OCI-LY7 (cell line): ENCODE measurements at places on chromosomes 3 and 15. TPM values are rescaled to one million over a fixed set of nuclear protein-coding genes. Genes with fewer than 3 reads are reported as not detected.
A peak's percentile ranks its signal among the peaks of the same experiment; 100 is the strongest.

Gene P2RY14
- not detected in 2 replicates for total RNA-seq

Gene VPS18
- 26.4 and 30.7 TPM in 2 replicates for total RNA-seq

Gene VIPR1
- total RNA-seq = not detected in 2 replicates

Gene LRRC3B
- not detected in 2 replicates for total RNA-seq

Gene CTXN2
- total RNA-seq = 0.34 and 0.35 TPM in 2 replicates

Gene KLHL40
- not detected in 2 replicates for total RNA-seq

Gene SLC24A5
- not detected in 2 replicates for total RNA-seq

Gene ERC2
- total RNA-seq = not detected in 2 replicates

DNA sequence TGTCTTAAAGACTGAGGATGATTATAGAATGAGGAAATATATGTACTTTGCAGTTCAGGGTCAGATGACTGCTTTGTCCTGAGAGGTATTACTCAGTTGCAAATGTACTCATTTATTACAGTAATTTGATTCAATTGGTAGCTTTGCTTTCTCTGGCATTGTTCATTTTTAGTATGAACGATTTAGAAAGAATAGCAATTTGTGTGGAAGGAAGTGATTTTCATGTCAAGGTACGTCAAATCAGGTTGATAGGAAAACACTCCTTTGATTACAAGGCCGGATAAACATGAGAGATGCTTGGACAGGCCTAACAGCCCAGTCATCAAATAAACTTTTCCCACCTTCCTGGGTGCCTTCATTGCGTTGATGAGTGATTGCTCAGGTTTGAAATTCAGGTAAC lies 53.8 kb downstream of the UNC13C start:
- no peak for DNase-seq

DNA sequence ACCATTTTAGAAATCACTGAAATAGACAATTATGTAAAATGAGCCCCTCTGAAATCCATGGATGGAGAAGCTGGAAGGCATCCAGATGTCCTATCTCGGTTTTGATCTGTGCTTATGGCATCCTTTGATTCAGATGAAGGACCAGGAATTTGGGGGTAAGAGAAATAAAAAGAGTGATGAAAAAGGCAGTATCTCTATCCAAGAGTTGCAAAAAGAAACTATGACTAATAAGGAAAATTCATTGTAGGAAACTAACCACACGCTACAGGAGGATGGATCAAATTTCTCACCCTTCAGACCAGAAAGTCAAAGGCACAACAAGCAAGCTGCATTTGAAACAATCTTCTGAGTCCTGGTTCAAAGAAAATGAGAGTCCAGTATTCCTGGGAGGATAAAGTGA lies 34.8 kb downstream of the SRGAP3 start:
- no peak for DNase-seq

DNA sequence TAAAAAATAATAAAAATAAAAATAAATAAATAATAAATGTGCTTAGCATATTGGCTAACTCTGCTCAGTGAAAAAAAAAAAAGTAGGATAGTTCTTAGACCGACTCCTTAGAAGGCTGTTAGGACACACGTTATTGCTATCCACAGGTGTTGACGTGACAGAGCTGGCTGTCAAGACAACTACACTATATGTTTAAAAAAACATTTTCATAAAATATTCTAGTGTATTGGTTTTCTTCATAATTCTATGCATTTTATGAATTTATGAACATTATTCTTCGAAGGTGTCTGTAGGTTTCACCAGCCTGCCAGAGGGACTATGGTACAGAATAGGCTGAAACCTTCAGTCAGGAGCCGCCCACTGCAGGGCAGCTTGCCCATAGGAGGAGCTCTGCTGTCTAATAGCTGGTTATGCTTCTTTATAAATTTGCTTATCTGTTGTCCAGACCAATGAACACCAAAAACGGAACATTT lies 9.2 kb downstream of the TM4SF1 start:
- no peak for DNase-seq

- DNase-seq = no peak
Observed at GRCh38 chr3:156801746-156802145, 24.4 kb upstream of the LEKR1 start.

- DNase-seq = no peak
Observed at GRCh38 chr3:76859596-76859995, 180.3 kb upstream of the ROBO2 start.

- no peak for DNase-seq
Observed at GRCh38 chr3:144162042-144162441, 190.4 kb downstream of the DIPK2A start.

DNA sequence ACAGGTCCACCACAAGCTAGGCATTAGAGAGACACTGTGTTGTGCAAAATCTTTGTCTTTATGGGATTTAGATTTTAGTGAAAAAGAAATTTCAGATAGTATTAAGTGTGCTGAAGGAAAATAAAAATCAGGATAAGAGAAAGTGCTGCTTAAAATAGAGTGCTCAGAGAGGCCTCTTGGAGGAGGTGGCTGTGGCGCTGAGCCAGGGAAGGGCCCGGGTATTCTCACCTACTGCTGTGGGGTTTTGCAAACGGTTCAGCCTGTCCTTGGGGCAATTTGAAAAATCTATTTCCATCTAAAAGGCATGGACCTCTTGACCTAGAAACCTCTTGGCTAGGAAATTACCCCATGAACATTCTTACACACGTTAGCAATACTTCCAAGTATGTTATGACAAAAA lies 267.7 kb downstream of the TJP1 start:
- DNase-seq = no peak

- DNase-seq = peak; percentile 91
Observed at GRCh38 chr15:74842581-74843444, at the start of gene ULK3. Gene ULK3 (minus strand): TSS chr15:74843156. CDS start chr15:74843105, 51 bp downstream.

GRCh38 chr3:99638167-99638948 lies at the start of gene COL8A1:
Gene COL8A1 (plus strand): TSS chr3:99638594. CDS start chr3:99790683, 152,089 bp downstream.
- DNase-seq = no peak

GRCh38 chr3:63877737-63878393 lies 14.2 kb downstream of the ATXN7 start:
- no peak for DNase-seq

DNA sequence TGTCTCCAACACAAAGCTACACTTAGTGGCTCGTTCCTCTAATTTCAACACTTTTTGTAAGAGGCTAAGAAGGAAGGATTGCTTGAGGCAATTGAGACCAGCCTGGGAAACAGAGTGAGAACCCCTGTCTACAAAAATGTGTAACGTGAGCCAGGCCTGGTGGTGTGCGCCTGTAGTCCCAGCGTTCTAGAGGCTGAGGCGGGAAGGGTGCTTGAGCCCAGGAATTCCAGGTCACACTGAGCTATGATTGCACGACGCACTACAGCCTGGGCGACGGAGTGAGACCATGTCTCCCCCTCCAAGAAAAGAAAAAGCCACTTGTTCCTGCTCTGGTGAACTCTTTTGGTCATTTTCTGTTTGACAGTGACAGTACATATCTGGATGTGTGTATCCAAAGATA lies 127.9 kb downstream of the GABRB3 start:
- DNase-seq = no peak

GRCh38 chr15:58551084-58551763 lies 119.4 kb downstream of the LIPC start:
- DNase-seq = peak; percentile 16

DNA sequence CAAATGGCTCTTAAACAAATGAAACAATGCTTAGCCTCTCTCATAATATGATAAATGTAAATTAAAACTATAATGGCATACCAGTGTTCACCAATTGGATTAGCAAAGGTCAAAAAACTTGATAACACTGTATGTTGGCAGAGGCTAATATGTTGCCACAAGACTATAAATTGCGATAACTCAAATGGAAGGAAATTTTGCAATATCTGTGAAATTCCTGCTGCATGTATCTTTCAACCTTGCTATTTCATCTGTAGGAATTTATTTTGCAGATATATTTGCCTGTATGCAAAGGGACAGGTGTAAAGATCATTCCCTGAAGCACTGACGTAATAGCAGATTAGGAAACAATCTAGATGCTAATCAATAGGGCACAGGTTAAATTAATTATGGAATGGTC lies 191.4 kb upstream of the EIF1B start:
- DNase-seq = no peak

- DNase-seq = no peak
Observed at GRCh38 chr3:134317106-134317947, 56.9 kb downstream of the AMOTL2 start.

- peak; percentile 29 for DNase-seq
Observed at GRCh38 chr3:67863869-67864268, 209.5 kb upstream of the SUCLG2 start.

DNA sequence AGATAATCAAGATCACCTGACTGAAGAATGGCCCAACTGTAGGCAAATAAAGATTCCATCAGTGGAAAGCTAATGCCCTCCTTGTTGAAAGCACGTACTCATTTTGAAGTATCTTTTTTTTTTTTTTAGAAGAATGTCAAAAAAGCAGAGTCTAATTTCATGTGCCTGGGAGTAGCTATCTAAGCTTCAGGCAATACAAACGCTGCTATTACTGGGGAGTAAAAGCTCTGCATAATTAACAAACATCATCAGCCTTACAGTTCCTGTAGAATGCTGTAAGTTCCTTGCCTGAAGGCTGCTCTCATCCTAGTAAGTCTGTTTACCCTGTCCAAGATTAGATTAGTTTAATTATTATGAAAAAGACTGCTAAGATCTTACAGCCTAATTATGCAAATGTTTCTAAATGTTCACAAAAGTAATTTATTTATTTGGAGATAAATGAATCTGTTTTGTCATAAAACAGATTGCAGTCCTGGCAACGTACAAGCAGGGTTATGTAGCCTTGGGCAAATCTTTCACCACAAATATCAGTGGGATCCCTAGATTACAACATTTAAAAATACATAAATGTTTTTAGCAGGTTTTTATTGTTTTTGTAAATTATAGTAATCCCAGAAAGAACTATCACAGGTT lies 451.3 kb upstream of the AGTR1 start:
- no peak for DNase-seq

GRCh38 chr15:79185199-79185598 lies 94.6 kb upstream of the RASGRF1 start:
- DNase-seq = peak; percentile 21

GRCh38 chr15:22973286-22973685 lies 6.9 kb downstream of the CYFIP1 start:
- no peak for DNase-seq

DNA sequence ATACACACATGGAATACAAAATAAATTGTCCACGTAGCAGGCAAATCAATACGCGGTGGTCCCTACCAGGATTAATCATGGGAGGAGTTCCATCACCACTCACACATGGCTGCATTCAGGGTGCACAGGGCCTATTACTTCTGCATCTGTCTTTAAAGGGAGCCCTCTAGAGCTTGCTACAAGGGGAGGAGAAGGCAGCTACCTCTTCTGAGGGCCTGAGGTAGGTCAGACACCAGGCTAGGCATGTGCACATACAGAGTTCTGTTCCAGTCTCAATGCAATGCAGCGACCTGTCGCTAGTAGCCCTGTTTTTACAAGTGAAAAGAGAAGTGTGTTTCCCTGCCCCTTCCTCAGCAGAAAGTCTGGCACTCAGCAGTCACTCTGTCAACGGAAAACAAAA lies 102.7 kb downstream of the ROBO2 start:
- DNase-seq = no peak

DNA sequence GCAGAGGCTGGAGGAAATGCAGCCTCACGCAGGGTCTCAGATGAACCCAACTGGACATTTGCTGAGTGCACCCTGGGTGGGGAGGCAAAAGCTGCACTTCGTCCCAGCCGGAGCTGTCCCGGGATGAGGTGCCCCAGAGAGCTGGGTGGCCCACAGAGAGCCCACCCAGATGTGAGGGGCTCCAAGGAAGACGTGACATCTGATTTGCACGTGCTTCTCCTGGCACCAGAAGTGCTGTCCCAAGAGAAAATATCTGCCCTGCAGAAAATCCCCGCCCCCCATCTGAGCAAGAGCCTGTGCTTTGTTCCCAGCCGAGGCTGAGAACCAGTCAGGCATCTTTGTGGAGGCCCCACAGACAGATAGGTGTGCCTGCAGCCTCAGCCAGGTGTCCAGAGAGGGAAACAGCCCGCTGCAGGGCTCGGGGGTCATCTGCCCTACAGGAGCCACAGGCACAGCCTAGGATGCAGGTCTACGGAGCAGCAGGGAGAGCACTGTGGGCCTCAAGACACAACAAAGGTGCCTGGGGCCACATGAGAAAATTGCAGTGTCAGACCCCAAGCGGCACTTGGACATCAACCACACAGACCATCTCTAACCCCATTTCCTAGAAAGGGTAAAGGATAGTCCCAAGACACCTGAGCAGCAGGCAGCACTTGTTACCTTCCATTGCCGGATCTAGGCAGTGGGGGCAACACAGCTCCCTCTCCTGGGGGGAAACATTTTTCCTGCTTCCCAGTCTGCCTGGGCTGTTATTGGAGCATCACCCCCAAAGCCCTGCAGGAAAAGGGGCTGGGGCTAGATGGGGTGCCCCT lies 5.8 kb downstream of the TMIE start:
- DNase-seq = no peak

DNA sequence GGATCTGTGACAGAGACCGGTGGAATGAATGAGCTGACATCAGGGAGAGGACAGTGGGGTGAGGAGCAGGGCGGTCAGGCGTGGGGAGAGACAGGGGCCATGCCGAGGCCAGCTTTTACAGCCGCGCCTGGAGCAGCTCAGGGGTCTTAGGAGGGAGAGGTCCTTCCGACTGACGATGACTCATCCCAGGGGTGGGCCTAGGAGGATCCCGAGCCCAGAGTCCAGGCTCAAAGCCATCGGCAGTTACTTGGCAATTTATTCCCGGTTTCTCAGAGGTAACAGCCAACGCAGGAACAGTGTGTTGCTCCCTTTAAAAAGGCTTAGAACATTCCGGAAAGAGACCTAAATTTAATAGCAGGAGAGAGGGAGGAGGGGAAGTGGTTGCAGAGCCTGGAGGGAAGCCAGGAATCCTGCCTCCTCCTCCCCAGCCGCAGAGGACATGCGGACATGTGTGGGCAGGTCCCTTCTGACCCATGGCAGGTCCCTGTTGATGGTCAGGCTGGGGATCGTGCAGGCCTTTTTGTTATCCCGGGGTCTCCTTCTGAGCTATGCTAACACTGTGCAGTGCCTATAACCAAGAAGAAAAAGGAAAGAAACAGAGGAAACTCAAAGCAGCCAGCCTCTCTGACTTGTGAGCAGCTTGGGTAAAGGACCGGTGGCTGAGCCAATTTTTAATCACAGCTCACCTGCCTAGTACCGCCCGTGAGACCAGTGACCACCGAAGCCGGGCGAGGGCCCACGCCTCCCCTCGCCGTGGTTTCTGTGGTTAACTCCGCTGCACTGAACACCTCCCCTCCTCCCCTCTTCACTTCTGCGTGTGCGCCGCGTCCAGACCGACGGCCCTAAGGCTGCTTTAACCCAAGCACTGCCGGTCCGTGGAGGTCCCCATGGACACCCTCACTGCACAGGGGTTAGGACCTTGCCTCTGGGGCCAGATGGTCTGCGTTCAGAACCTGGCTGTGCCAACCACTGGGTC lies 392.4 kb upstream of the PROK2 start:
- DNase-seq = peak; percentile 64

GRCh38 chr3:112688085-112688769 lies 47.3 kb upstream of the CCDC80 start:
- DNase-seq = no peak

DNA sequence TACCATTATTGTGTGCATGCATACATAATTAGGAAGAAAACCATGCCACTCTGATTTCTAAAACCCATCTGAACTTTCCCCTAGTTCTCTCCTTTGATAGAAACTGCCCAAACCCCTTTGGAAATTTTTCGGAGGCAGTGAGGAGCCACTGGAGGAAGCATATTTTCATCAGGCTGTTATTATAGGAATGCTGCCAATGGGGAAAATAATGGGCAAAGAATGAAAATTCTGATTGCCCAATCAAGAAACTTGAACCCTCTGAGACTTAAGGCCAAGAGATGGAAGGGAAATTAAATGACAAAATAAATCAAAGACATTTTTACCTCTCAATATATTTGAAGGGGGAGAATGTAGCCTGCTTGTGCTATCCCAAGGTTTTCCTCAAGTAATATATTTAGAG lies 376.0 kb upstream of the PDZRN3 start:
- DNase-seq = no peak
